ENCODE measurements at places on chromosomes 12 and 14.
A peak's percentile ranks its signal among the peaks of the same experiment; 100 is the strongest.

- H3K27me3 ChIP-seq, result no peaks in the 10 kb centered on the region
- peaks cover 2% of the 10 kb centered on the region for H3K36me3 ChIP-seq
- DNase-seq, result no peak
- H3K4me3 ChIP-seq, result peak overlapping the region; percentile 46
- peaks cover 52% of the 10 kb centered on the region for H3K4me1 ChIP-seq
Observed at GRCh38 chr12:11724888-11725311, 75.4 kb downstream of the ETV6 start.

DNA sequence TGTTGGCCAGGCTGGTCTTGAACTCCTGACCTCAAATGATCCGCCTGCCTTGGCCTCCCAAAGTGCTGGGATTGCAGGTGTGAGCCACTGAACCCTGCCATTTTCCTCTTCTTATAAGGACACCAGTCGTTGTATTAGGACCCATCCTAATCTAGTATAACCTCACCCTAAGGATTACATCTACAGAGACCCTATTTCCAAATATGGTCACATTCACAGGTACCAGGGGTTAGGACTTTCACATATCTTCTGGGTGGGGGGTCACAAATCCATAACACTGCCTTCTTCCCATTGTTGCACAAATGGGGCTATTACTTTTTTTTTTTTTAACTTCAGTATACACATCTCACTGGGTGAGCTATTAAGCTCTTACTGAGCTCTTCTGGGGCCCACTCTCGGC is 38.6 kb downstream of the ARF6 start:
- peaks cover 34% of the 10 kb centered on the region for H3K4me1 ChIP-seq
- H3K4me3 ChIP-seq, result no peak overlapping the region
- H3K27ac ChIP-seq, result peak overlapping the region; percentile 2

DNA sequence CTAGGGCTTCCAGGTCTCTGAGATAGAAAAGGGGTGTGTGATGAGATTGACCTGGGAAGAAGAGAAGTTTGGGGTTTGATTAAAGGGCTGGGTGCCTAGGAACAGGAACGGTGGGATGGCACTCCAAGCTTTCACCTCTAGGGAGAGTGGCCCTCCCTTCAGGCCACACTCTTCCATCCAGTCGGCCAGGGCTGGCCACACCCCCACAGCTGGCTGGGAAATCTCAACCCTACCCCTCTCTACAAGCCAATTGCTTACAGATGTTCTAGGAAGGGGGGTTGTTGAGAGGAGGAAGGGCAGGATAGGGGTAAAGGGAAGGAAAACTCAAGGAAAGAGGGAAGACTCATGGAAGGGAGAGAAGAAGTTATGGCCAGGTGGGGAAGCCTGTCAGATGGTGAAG is 6.6 kb upstream of the ITGA5 start:
- H3K4me3 ChIP-seq, result no peak overlapping the region
- DNase-seq, result no peak
- no peak overlapping the region for H3K27ac ChIP-seq
- no peaks in the 10 kb centered on the region for H3K36me3 ChIP-seq
- H3K4me1 ChIP-seq, result peaks cover 26% of the 10 kb centered on the region

DNA sequence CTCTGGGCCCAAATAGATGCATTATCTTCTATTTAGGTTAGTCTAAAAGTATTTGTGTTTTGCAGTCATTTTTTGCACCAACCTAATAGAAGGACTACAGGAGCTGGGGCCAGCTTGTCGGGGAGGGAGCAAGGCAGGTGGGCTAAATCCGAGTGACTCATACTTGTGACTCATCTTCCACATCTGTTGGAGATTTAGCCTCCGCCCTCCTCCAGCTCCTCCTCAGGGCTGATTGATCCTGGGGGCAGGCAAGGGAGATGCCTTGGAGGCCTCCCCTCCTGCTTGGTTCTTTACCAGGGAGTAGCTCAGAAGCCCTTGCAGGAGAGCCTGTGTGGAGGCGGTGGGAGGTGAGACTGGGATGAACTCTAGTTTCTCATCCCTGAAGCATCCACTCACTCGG is 27.9 kb downstream of the RHOF start:
- no peaks in the 10 kb centered on the region for H3K36me3 ChIP-seq
- no peak for DNase-seq
- H3K27ac ChIP-seq, result no peak overlapping the region
